ENCODE measurements at places on chromosomes 3 and 15.
A peak's percentile ranks its signal among the peaks of the same experiment; 100 is the strongest.

DNA sequence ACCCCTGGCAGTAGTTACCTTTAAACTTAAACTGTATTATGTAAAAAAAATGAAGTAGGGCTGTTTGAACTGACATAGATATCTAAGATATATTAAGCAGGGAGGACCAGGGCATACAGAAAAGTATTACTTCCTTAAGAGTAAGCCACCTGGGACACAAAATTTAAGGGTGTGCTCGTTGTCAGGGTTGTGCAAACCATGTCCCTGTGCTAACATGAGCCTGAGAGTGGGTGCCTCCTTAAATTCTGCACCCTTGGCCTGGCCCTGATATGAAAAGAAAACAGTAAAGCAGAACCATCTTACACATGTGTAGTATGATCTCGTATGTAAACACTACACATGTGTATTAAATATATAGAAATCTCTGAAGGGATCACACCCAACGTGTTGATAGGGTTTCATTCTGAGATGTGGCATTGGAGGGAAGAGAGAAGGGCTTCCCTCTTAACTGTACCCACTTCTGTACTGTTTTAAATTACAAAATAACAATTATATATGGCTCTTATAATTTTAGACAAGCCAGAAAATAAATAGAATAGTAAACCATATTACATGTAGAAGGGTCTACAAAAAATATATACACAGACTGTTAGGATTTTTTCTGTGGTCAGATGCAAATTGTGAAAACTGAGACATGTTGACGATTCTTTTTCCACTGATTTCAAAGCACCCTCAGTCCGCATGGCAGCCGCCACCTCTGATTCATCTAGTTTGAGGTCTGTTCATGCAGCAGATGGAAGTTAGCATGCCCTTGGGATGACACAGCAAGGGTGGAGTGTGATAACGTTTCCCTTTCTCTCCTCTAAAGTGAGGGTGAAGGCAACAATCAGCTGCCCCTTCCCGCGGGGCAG is 400.8 kb upstream of the PROK2 start:
- peak; percentile 62 for DNase-seq

GRCh38 chr15:88108477-88108876 is 148.1 kb downstream of the NTRK3 start:
- no peak for DNase-seq

DNA sequence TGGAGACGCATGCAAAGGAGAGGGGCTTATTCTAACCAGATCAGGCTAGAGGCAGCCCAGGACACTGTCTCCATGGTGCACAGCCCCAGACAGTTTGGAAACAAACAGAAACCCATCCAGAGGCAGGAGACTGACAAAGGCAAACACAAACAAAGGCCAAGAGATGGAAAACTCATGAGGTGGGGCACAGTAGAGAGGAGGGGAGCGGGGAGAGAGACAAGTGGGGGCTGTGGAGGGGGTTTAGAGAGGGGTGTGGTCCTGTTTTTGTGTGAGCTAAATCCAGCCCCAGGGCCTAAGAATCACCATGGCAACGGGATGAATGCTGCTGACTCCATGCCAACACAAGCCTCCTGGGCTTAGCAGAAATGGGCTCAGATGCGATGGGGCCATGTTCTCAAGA is 32.3 kb downstream of the PARP16 start:
- DNase-seq, result no peak

DNA sequence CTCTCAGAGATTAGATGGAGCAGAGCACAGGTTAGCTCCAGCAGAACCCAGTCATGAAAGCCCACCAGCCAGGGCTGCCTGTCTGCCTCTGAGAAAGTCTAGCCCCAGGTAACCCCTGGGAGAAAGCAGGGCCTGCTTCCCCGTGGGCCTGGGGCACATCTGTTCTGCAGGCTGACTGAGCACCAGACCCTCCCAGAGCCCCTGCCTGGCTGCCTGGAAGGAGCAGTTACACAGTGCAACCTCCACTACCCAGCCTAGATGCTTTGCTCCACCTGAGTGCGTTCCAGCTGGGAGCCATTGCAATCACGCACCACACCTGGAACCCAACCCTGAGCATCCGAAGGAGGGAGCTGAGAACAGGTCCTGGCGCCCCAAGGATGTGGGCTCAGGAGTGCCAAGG is 24.7 kb upstream of the OR5K4 start:
- DNase-seq, result no peak

DNA sequence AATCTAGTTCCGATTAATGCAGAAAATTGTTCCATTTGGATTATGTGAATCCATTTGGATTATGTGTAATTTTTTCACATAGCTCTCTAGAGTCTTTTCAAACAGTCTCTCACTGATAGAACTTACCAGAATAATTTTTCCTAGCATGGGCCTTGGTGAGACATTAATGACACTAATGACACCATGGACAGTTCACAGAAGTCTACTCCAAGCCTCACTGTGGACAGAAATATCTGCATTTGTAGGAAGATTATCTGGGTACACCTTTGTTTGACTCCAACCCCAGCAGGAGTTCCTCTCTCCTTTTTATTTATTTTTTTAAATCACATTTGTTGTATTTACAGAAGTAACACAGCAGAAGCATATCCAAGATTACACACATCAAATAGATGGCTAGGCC is 27.9 kb downstream of the AADACL2 start:
- DNase-seq, result no peak

DNA sequence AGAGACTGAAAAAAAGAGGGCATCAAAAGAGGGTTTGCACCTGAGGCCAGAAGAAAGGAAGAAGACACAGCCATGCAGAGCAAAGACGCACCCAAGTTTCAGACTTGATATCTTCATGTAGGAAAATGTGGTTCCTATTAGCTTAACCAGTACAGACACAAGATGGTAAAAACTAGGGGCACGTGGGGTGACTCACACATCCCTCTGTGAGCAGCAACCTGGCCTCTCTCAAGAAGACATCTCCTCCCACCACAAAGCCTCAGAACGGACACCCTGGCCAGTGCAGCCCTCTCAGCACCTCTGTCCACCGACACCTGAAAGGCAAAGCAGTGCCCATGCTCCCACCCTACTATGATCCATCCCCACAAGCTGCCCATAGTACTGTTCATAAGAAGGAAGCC is 33.3 kb downstream of the GLB1 start:
- DNase-seq, result peak; percentile 69

DNA sequence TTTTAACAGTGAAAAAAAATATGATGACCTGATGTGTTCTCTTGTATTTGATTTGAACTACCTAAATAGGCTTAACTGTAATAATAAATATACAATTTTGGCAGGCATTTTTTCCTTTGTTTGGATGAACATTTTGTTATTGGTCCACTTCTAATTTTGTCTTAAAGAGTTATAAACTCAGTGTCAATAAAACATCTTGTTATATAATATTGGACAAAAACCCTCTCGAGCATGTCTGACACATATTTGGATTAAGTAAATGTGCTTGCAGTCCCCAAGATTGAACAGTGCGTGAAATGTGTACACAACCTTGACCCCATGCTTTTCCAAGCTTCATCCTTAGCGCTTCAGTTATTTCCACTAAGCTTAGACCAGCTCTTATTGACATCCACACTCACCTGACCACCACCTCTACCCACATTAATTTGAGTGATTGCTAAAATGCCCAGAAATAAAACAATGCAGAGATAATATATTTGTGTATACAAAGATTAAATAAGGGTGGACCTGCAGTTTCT is 131.7 kb upstream of the ZBED2 start:
- no peak for DNase-seq

DNA sequence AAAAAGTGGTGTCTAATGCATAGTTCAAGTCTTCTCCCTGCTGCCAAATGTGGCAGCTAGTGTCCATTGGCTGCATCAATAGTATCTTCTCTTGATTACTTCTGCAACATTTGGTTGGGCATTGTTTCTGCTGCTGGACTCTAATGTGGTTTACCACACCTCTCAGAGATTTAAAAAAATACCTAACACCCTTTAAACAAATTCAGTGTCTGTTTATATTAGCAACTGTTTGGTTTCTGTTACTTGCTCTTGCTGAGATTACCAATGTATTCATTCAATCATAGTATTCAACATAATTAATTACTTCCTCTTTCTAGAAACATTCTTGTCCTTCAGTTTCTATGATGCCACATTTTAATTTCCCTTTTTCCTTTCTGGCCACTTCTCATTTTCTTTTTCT is 20.3 kb upstream of the NECTIN3 start:
- DNase-seq, result no peak

GRCh38 chr3:38016410-38016809 is 13.0 kb downstream of the PLCD1 start:
- DNase-seq, result no peak

DNA sequence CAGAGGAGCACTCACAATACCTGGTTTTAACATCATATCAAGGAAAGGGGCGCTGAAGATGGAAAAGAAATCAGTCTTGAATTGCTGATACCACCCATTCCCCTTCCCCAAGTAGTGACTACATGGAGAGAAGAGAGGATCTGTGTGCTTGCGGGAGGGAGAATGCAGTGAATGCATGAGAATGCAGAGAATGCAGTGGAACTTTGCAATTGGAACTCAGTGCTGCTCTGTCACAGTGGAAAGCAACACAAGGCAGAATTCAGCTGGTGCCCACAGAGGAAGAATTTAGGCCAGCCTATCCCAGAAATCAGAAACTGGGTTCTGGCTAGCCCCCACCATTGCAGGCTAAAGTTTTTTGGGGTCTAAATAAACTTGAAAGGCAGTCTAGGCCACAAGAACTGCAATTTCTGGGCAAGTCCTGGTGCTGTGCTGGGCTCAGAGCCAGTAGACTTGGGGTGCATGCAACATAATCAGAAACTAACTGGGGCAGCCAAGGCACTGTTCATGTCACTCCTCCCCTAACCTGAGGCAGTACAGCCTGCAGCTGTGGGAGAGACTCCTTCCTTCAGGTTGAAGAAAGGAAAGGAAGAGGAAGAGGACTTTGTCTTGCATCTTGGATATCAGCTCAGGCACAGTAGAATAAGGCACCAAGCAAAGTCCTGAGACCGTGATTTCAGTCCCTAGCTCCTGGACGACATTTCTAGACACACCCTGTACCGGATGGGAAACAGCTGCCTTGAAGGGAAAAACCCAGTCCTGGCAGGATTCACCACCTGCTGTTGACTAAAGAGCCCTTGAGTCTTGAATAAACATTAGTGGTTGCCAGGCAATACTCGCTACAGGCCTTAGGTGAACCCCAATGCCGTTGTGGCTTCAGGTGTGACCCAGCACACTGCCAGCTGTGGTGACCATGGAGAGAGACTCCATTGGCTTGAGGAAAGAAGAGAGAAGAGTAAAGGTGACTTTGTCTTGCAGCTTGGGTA is 329.3 kb downstream of the TBL1XR1 start:
- DNase-seq, result no peak

GRCh38 chr3:188687389-188687788 is 484.4 kb upstream of the TPRG1 start:
- DNase-seq, result no peak

DNA sequence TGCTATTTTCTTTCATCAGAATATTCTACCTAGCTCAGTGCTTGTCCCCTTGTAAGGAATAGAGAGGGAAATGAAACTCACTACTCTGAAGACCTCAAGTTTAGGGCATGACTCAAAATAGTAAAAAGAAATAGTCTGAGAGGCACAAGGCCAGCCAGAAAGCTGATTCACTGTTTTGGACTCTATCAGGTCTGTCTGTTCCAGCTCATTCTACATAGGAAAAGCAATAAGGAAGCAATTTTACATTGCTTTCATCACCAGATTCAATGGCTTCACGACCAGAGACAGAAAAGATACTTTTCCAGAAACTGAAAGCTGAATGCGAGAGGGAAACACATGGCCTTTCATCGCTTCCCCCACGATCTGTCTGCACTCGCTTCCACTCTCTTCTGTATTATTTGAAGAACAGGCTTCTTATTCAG is 276.0 kb downstream of the GBE1 start:
- no peak for DNase-seq

- DNase-seq, result no peak
Observed at GRCh38 chr3:120344349-120344748, 4.8 kb downstream of the LRRC58 start.

DNA sequence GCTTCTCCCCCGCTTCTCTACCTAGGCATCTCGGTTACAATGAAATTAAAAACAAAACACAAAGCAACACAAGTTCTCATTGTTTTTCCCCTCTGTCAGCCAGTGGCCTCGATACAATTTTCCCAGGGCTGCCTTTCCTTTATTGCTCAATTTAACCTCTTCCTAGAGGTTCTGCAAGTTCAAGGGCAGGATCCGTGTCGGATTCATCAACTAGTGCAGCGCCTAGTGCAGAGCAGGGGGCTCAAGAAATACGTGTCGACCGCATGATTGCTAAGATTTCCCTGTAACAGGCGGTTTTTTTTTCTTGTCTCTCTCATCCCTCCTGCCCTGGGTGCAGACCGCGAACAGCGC is 1.4 kb upstream of the BHLHE40 start:
- no peak for DNase-seq

GRCh38 chr15:91291673-91292072 is 191.6 kb downstream of the SV2B start:
- no peak for DNase-seq

Data from activated naive CD8-positive, alpha-beta T cell treated with anti-CD3 and anti-CD28 coated beads, Interleukin-2, amount 50 U/mL, for 24 hours (primary cell).